ENCODE measurements at places on chromosomes 1 and 21.

DNA sequence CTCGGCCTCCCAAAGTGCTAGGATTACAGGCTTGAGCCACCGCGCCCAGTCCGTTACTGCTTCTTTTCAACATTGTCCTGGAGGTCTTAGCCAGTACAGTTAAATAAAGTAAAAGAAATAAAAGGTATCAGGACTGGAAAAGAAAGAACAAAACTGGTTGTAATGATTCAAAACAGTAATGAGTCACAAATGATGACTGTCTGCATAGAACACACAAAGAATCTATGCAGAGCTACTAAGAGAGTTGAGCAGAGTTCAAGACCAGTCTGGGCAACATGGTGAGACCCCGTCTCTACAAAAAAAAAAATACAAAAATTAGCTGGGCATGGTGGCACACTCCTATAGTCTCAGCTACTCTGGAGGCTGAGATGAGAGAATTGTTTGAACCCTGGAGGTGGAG, 23.4 kb downstream of the BCAR3 start:
- no peak for DNase-seq

DNA sequence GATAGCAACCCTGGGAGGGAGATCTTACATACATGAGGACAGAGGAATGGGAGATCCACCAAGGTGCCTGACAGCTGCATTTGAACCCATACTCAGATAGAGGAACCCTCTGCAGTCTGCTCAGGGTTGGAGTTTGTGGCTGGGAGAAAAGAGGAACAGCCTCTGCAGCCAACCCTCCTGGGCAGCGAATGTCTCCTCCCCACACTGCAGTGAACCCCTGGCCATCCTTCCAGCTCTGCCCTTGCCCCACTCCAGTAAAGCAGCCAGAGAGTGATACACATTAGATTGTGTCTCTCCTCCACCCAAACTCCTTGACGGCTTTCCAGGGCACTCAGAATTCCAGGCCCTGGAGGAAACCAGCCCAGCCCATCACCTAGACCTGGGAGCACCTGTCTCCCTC, 137.7 kb downstream of the RUNX1 start:
- DNase-seq = no peak

- no peak for DNase-seq
Observed at GRCh38 chr1:186901631-186902030, 72.9 kb downstream of the PLA2G4A start.

DNA sequence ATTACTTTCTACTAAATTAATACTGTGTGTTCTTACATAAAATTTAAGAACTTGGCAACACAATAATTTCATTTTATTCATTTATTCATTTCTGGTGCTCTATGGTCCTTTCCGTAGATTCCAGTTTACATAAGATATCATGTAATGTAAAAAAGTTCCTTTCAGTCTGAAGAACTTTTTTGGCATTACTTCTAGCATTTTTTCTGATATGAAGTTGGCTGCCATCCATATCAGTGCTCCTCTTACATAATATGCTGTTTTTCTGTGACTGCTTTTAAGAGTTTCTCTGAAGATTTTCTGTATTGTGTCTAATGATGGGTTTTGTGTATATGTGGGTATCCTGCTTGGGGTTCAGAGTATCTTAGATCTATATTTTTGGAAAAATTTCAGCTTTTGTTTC, 34.8 kb downstream of the LIN9 start:
- peak; percentile 5 for DNase-seq

- no peak for DNase-seq
Observed at GRCh38 chr1:113135460-113135859, 62.5 kb downstream of the LRIG2 start.

GRCh38 chr21:37758982-37759381, 157.3 kb downstream of the KCNJ6 start:
- peak; percentile 50 for DNase-seq

GRCh38 chr1:172993640-172994039, 57.1 kb downstream of the TNFSF18 start:
- peak; percentile 51 for DNase-seq

DNA sequence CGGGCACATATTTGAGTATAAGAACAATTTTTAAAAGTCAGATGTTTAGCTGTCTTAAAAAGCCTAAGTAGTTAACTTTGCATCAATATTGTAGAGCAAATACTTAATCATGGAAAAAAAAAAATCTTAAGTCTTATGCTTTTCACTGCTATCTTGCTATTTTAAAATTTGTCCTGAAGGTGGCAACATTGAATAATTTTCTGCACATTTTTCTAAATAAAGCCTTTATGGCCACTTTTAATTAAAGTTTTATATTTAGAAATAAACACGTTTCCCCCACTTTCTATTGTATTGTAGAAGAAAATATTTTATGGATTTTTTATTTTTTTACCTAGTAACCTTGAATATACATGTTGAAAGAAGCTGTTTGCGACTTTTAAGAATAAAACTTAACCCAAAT, 198.8 kb downstream of the AMY1C start:
- no peak for DNase-seq

DNA sequence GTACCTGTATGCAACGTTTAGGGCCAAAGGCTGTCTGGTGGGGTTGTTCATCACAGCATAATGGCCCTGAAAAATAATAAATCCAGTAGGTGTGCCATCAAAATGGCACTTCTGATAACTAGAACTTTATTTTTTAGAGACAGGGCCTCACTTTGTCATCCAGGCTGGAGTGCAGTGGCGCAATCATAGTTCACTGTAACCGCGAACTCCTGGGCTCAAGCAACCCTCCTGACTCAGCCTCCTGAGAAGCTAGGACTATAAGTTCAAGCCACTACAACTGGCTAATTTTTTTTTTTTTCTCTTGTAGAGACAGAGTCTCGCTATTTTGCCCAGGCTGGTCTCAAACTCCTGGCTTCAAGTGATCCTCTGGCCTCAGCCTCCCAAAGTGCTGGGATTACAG, 4.7 kb downstream of the SNAPIN start:
- no peak for DNase-seq

GRCh38 chr1:216888731-216889130, 165.5 kb upstream of the ESRRG start:
- DNase-seq = no peak

DNA sequence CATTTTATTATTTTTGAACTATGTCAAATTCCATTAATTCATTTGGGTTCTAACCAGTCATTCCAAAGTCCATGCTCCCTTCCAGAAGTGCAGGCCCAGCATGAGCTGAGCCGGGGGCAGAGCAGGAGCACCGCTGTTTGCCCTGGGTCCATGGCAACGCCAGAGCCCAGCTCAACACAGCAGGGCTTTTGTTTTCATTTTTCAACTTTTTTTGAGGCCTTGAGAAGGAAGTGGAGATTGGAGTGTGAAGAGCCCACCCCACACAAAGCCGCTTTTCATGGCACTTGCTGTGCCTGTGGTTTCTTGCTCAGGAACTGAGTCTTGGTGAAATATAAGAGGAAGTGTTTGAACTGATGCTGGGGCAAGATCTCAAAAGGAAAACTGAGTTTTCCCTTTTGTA, 13.2 kb upstream of the PRMT2 start:
- peak; percentile 92 for DNase-seq

DNA sequence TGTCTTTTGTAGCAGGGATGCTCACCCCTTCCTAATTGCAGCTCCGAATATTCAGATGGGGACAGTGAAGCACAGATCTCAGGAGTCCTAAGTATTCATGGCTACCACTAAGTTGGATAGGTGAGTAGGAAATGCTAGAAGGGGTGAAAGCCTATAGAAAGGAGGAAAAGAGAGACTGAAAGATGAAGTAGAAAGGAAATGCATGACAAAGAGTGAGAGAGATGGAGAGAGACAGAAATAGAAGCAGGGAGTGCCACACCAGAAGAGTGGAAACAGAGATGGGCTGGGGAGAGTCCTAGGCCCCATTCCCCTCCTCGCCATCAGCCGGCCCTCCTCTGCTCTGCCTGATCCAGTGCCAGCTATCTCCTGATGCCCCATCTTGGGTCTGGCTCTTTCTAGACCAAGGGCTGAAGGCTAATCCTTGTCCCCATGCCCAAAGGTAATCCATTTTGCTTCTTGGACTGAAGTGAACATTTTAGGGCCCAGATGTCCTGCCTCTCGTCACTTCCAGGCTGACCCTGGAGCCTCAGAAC, 2.0 kb downstream of the PEA15 start:
- no peak for DNase-seq

DNA sequence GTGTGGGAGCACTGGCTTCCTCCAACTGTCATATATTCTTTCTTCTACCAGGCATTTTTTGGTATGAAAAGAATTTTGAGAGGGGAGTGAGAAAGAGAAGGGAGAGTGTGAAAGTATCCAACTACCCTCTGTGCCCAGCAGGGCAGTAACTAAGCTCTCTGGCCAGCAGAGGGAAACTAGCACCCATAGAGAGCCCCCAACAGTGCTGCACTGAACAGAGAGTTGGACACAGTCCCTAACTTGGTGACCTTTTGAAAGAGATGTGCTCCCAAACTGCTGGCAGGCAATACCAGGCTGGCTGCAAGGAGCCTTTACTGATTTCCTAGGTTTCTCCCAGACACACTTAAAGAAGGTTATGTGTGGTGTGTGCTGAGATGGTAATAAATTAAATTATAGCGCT, 118.8 kb upstream of the PBX1 start:
- peak; percentile 7 for DNase-seq

DNA sequence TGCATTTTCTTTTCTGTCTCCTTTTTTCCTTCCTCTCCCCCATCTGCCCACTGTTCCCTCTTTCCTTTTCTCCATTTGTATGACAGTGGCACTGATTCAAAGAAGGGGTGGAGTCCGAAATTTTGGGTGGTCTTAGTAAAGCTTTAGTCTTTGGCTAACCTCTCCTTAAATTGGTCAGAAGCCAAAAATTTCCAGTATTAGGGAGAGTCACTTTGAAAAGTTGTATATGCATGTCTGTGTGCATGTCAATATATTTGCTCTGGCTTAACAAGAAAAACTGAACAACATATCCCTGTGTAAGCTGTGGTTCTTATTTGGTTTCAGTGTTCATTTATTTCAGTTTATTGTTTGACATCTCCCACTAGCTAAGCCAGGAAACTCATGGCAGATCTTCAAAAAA, 314.8 kb upstream of the CXADR start:
- DNase-seq = no peak

DNA sequence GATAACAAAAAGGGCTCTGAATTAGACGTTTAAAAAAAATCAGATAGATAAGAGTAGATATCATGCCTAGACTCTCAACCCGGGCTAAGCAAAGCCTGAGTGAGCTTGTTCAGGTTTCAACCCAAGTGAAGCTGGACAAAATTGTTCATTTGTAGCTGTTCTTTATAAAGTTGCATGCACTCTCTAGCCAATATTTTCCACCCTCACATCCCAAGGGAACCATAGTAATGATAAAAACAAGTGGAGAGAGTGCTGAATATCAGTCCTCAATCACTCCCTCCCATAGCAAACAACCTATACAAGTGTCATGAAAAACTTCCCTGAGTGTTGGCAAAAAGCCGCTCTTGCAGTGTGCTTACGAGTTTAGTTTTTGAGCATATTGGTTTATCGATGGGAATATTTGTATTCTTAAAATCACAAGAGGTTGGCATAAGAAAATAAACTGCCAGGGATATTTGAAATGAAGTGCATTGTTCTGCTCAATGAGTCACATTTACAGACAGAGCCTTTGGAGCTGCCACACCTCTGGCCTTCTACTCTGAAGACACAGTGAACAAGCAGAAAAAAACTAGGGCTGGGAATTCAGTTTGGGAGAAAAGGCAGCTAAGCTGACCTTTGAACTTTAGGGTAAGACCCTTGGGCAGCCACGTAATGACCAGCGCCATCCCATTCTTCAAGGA, 2.2 kb upstream of the CLCA2 start:
- DNase-seq = peak; percentile 13

GRCh38 chr1:167756730-167757405, 35.1 kb downstream of the MPZL1 start:
- DNase-seq = no peak

- DNase-seq = peak; percentile 72
Observed at GRCh38 chr21:37849506-37850102, 66.7 kb downstream of the KCNJ6 start.

DNA sequence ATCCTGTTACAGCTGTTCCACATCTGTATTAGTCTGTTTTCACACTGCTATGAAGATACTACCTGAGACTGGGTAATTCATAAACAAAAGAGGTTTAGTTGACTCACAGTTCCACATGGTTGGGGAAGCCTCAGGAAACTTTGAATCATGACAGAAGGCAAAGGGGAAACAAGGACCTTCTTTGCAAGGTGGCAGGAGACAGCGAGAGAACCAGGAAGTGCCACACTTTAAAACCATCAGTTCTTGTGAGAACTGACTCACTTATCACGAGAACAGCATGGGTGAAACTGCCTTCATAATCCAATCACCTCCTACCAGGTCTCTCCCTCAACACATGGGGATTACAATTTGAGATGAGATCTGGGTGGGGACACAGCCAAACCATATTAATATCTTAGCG, 110.3 kb upstream of the TRABD2B start:
- no peak for DNase-seq

- DNase-seq = no peak
Observed at GRCh38 chr1:19091196-19091953, 118.7 kb downstream of the UBR4 start.

GRCh38 chr1:27471477-27471876, 18.5 kb downstream of the WASF2 start:
- no peak for DNase-seq

DNA sequence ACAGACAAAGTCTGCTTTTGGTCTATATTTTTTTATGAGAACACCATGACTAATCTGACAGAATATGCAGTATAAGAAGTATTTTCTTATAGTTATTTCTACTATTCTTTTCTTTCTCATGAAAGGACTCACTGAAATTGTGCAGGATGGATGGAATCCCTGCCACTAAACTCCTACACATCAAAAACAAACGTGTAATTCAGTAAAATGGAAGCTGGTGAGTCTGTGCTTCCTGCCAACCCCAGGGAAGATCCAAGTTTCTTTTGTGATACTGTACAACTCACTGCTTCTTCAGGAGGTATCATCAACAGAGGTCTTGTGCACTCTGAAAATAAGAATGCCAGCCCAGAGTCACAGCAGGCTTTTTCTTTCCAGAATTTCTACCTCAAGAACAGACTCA, 241.2 kb downstream of the MRPL39 start:
- no peak for DNase-seq

- peak; percentile 70 for DNase-seq
Observed at GRCh38 chr1:224510880-224511645, 76.5 kb upstream of the WDR26 start.

- DNase-seq = no peak
Observed at GRCh38 chr1:90799326-90799725, 82.2 kb upstream of the BARHL2 start.

DNA sequence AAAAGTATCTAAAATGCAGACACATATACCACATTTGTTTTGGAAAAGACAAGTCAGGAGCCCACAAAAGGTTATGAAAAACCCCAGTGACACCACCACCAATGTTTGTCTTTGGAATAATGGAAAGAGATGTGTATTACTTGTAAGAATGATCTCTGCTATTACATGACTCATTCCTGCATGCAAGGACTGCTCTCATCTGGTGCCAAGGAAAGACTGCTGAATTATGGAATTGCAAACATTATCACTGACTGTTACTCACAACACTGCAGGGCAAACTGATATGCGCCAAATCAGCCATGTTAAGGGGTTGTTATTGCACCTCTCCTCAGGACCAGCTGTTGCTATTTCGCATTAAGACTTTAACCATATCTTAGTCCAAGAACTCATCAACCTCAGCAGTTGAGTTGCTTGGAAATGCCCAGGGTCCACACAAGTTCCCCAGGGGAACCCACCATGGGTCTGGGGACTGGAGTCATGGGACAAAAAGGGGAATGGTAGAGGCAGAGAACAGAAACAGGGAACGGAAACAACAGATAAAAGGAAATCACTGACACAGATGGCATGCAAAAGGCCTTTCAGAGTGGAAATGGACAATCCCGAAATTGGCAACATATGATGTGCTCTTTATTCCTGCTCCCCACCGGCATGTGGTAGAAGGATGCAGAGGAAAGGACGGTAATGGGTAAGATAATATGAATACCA, 34.4 kb downstream of the CAPZB start:
- DNase-seq = peak; percentile 96

All from astrocyte of the spinal cord (primary cell).